ENCODE measurements at places on chromosomes 16 and 17.

DNA sequence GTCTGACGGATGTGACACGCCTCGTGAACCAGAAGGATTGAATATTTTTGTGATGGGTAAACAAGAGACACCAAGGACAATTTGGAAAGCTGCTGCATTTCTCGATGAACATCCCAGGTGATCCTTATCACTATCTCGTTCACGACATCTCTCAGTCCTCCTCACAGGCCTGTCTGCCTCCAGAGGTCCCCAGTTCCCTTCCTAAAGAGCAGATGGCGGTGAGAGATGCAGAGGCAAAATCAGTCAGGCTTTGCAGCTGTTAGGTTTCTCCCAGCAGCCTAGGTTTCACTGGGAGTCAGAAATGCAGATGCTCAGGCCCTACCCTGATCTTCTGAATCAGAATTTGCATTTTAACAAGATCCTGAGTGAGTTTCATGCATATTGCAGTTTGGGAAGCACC is 23.6 kb downstream of the SCPEP1 start:
- no peak for DNase-seq

DNA sequence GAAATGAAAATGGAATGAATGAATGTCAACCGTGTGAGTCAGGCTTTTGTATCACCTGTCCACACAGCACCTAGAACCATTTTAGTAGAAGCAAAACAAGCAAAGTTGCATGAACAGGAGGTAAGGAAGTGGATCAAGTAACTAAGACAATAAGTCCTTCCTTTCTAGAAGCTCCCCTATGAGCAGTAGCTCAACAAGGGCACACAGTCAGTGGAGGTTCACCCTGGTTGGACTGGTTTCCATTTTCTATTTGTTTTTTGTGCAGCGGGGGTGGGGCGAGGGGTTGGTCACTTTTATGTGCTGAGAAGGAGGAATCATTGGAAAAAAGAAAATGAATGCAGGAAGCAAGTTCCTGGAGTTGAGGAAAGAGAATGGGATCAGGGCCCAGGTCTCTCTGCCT is 4.0 kb upstream of the HSBP1 start:
- no peak for DNase-seq

GRCh38 chr17:43416998-43417890 is 18.5 kb downstream of the ARL4D start:
- no peak for DNase-seq

DNA sequence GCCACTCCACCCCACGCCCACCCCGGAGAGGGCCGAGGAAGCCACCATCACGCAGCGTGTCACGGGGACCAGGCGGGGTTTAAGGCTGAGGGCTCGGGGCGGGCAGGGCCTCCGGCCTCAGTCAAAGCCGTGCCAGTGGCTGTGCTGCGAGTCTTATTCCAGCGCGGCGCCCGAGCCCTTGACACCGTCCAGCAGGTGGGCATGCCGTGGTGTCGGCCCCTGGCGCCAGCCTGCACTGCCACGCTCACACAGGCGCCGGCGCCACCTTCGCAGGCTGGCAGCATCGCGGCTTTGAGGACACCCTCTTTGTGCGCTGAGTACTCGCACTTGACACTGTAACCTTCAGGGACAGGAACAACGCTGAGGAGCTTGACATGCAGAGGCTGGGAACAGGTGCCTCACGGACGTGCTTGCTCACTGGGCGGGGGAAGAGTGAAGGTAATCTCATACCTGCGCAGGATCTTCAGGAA is 34.0 kb upstream of the ZNF629 start:
- DNase-seq = no peak

Data from activated CD4-positive, alpha-beta T cell treated with anti-CD3 and anti-CD28 coated beads for 24 hours (primary cell).